ENCODE measurements at places on chromosomes 4 and X.

GRCh38 chr4:126533146-126533805, 1099.5 kb upstream of the INTU start:
- no peak for DNase-seq

DNA sequence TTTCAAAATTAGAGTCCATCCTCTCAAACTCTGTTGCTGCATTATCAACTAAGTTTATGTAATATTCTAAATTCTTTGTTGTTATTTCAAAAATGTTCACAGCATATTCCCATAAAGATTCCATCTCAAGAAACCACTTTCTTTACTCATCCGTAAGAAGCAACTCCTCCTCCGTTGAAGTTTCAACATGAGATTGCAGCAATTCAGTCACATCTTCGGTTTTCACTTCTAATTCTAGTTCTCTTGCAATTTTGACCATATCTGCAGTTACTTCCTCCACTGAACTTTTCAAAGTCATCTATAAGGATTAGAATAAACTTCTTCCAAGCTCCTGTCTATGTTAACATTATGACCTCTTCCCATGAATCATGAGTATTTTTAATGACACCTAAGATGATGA, 216.6 kb upstream of the SLC7A11 start:
- no peak for DNase-seq

DNA sequence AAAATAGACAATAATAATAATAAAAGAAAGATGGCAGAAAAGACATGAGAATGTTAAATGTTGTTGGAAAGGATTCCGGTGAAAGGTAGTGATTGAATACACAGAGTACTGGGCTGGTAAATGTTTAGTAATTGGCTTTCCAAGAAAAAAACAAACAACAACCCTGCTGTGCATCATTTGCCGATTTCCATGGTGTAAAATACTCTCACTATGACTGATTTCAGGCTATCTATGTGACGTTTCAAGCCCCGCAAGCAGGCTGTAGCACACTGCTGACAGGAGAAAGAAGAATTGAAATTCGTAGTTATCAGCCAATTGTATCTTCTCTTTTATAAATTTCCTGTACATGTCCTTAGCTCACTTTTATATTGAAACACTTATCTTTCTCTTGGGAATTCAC, 13.6 kb upstream of the SEPTIN6 start:
- no peak for DNase-seq

DNA sequence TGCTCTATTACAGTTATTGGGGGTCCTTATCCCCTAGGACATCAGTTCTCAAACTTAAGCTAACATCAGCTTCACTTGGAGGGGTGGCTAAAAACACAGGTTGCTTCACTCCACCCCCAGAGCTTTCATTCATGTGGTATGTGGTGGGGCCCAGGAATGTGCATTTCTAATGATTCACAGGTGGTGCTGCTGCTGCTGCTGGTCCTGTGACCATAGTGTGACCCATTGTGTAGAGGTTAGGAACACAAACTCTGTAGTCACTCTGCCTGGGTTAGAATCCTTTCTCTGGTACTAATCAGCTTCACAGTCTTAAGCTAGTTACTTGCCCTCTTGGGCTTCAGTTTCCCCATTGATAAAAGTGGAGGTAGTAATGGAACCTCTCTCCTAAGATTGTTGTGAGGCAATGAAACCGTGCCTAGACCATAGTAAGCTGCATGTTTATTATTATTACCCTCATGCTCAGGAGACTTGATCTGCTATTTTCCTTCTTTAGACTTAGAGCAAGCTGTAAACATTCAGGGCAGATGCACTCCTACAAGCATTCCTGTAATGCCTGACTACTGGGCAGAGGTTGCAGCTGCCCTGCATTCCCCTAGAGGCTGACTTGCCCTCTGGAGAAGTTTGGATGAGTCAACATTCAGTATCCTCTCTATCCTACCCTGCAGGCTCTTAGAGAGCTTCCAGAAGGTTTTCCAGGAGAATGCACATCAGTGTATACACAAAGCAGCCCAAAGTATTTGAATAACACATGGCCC, 94.1 kb upstream of the ACSL4 start:
- DNase-seq = no peak

DNA sequence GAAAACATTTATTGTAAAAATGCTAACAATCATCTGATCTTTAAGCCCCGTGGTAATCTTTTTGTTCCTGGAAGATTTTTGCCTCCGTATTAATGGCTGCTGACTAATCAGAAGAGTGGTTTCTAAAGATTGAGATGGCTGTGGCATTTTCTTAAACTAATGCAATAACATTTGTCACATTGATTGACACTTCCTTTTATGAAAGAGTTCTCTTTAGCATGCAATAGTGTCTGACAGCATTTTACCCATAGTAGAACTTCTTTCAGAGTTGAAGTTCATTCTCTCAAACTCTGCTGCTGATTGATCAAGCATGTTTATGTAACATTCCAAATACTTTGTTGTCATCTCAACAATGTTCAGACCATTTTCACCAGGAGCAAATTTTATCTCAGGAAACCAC, 26.8 kb upstream of the UGT2B4 start:
- DNase-seq = no peak

All from common myeloid progenitor, CD34-positive (primary cell).